Activated T-cell treated with anti-CD3 and anti-CD28 coated beads, Interleukin-2, amount 50 U/mL, for 72 hours (primary cell): ENCODE measurements at places on chromosomes 11 and 22. TPM values are rescaled to one million over a fixed set of nuclear protein-coding genes. Genes with fewer than 3 reads are reported as not detected.

DNA sequence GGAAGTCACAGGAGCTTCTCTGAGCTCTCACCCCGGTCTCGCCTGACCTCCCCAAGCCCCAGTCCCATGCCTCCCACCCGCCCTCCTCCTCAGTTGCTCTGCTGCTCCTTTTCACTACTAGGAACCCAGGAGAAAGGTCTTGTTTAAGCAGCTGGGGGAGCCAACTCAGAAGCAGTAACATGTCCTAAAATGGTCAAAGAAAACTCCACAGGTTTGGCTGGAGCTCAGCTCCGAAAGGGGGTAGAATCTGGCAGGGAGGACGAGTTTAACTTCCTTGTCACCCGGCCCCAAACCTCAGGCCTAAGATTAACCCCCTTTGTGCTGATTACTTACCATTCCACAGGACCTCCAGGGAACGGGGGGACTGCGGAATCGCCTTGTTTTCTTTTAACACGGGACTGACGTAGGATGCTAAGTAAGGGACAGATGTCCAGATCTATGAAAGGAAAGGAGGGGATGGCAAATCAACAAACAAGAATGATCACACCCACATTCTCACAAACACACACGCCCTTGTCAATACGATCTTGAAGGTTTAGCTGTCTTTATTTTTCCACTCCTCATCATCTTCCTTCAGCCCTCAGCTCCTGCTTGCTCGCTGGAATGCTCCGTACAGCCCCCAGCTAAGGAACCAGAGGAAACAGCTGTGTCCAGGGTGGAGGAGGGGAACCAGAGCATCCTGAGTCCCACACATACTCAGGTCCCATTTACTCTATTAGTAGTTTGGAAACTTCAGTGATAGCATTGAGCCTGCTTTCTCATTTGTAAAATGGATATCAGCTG lies 13.5 kb downstream of the PCSK7 start:
- no peak for DNase-seq

- no peak for DNase-seq
Observed at GRCh38 chr11:13344818-13345217, 67.2 kb downstream of the BMAL1 start.

CBX7 gene
- total RNA-seq, result 41.5 TPM

GRCh38 chr11:76221365-76221764 lies 15.1 kb upstream of the WNT11 start:
- DNase-seq, result no peak

PATE2 gene
- total RNA-seq, result not detected

DNA sequence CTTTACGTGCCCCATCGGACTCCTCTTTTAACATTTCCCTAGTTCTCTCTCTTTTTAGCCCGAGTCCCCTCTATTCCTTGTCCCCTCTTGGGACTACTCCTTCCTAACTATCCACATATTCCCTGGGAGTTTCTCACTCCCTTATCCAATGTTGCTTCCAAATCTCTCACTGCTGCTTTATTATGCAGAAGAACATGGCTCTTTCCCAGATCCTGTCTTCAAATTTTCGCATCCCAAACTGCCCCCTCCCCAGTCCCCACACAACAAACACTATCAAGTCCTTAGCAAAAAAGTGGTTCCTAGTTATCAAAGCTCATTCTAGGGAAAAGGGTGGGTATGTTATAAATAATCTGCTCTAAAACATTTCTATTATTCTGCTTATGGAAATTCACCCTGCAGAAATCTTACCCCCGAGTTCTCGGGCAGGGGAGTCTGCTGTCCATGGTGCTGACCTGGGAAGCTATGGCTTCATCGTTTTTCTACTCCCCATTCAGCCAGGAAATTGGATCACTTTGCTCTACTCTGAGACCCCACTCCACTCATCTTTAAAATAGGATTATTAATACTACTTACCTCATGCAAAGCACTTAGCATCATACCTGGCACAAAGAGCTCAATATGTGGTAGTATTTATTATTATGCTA lies 393.5 kb downstream of the BUD13 start:
- peak; percentile 7 for DNase-seq

GRCh38 chr11:120958185-120958584 lies 65.7 kb upstream of the TBCEL start:
- no peak for DNase-seq

APOBEC3C gene
- 147 TPM for total RNA-seq

DNA sequence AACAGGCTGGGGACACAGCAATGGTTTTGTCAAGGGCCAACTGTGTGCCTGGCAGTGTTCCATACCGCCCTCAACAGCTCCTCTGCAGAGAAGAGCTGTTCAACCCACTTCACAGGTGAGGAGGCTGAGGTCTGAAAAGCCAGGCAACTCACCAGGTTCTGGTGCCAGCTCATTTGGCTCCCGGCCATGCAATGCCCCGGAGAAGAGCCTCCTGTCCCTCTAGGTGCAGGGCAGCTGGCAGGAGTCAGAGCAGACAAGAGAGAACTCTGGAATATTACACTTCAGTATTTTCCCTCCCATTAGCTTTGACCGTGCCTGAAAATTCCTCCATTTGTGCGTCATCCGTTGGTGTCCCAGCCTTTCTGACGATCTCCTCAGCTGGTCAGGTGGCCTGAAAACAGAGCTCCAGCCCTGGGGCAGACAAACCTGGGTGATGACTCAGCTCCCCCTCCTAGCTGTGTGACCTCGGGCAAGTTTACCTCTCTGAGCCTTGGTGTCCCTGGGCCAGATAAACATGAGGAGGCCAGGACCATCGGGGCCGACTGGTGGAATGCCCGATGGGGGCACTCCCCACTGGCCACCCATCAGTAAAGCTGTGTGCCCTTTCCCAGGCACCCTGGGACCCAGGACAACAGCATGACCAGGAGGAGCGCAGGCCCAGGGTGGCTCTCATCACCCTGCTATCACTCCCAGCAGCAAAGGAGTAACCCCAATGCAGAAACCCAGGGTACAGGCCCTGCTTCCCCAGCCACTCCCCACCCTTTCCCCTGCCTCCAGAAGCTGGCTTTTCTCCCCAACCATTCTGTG lies 9.6 kb upstream of the C1QTNF6 start:
- DNase-seq, result no peak

GRCh38 chr22:46069521-46070214 lies 80.7 kb upstream of the PPARA start:
- peak; percentile 34 for DNase-seq

FAM111B gene
- total RNA-seq, result 7.4 TPM

KCNK4 gene
- total RNA-seq, result 0.35 TPM

MOV10L1 gene
- 0.36 TPM for total RNA-seq

TSGA10IP gene
- not detected for total RNA-seq

GRCh38 chr22:36544107-36544620 lies 15.2 kb upstream of the EIF3D start:
- no peak for DNase-seq

TREH gene
- total RNA-seq, result not detected

DNA sequence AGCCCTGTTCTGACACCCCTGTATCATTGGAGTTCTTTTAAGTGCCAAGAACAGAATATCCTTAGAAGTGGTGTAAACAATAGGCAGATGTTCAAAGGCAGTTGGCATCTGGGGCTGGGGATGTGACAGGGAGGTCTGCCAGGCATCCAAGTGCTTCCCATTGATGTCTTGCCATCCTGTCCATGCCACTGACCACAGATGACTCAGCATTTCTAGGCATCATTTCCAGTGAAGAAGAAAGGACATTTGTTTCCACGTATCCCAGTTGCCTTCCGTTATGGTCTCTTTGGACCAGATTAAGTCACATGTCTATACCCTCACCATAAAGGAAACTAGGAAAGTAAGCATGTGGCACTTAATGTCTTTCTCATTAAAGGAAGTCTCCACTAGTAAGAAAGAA lies 76.7 kb upstream of the BARX2 start:
- no peak for DNase-seq

- DNase-seq, result no peak
Observed at GRCh38 chr22:26781596-26781995, 124.2 kb downstream of the MIAT start.

CCDC89 gene
- 0.90 TPM for total RNA-seq

DNA sequence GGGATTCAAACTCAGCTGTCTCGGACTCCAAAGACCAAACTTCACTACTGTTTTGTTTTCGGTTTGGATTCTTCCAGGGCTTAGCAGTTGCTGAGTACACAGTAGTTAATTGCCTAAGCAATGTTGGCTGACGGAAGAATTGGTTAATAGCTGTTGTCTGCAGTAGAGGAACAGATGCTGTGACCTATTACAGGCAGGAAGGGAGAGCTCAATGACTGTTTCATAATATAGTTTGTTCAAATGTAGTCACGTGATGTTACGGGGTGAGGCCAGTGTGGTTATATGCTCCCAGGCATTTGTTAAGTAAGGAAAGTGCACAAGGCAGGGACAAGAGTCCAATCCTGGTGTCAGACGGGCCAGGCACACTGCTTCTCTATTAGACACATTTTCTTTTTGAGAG lies 222.6 kb upstream of the CCDC90B start:
- DNase-seq, result no peak

SLC37A2 gene
- total RNA-seq, result 1.0 TPM

ART5 gene
- total RNA-seq, result not detected

DNA sequence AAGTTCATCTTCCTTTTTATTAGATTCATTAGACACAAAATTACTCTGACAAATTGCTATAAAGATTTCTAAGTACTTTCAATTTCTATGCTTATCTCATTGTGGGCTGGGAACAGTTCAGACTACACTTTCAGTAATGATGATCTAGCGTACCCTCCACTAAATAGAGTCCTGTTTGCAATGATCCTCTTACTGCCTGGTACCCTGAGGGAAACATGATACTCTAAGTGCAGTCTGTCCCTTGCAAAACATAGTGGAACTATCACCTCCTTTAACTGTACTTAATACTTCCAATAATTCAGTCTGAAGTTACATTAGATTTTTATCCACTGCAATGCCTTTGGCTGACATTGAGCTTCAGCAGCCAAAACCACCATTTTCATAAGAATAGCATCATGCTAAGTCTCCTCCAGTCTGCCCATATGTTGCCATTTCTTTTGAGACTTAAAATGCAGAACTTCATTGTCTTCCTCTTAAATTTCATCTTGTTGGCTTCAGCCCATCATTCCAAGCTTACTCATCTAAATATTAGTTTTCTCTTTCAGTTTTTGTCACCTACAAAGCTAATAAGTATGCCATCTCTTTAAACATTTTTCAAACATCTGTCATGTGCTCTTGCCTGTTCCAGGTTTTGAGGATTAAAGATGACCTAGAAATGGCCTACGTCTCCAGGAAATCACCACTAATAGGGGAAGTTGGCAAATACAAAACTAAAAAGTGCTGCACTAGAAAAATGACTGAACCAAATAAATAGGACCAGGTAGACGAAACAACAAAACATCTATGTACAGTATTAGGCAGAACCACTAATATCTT lies 55.5 kb downstream of the PAK1 start:
- no peak for DNase-seq

DNA sequence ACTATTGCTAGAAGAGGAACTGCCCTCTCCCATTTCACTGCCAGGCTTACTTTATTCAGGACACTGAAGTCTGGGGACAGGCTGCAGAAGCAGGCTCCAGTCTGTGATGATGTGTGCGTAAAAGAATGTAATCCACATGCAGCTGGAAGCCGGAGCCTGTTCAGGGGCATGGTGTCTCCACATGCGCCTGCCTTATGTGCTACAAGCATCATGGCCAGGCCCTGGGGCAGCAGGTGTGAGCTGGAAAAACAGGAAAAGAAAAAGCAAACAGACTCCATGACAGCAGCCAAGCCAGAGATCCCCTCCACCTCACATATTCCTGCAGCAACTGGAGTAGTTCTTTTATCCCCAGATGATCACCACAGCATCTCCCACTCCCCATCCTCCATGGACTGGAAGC lies 33.4 kb downstream of the ARFGAP2 start:
- no peak for DNase-seq

- DNase-seq, result no peak
Observed at GRCh38 chr22:30573594-30574094, 821 bp downstream of the GAL3ST1 start.

TUB gene
- total RNA-seq, result 0.32 TPM

GRCh38 chr11:34859496-34859895 lies 56.7 kb downstream of the APIP start:
- DNase-seq, result no peak

AQP11 gene
- 0.22 TPM for total RNA-seq

DNA sequence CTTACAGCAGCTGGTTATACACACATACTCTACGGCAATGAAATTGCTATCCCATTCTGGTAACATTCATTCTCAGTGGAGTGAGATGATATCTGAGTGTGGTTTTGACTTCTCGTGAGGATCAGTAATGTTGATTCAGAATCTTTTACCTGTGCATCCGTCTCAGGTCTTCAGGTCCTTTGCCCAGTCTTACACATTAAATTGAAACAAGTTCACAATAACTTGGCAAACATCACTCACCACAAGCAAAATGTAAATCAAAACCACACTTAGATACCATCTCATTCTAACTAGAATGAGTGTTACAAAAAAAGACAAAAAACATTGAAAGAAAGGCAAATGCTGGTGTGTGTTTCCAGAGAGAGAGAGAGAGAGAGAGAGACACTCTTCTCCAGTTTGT lies 14.0 kb downstream of the RGL4 start:
- no peak for DNase-seq

DNA sequence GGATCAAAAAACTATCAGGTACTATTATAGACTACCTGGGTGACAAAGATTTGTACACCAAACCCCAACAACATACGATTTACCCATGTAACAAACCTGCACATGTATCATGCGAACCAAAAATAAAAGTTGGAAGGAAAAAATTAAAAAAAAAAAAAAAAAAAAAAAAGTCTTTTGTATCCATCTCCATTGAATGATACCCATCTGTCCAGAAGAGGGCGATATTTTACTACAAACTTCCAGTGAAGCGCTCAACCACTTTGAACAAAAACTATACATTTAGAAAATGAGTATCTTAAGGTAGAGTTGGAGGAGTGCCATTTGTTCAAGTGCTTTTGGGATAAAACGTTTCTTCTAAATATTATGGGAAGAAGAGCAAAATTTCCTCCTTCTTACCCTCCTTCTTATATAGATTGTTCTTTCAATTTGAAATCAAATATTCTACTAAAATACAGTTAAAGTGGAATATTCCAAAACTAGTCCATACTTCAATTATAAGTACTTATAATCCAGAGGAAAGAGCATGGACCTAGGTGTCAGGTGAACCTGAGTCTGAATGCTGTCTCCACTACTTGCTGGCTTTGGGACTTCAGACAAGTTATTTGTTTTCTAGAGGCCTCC lies 23.3 kb downstream of the ARL14EP start:
- DNase-seq, result no peak

FOLR3 gene
- total RNA-seq, result not detected

RAB36 gene
- total RNA-seq, result 0.19 TPM

GRCh38 chr11:121235057-121235456 lies 57.5 kb upstream of the SC5D start:
- no peak for DNase-seq

GRCh38 chr22:40388231-40388630 lies 17.8 kb downstream of the SGSM3 start:
- DNase-seq, result no peak

DNA sequence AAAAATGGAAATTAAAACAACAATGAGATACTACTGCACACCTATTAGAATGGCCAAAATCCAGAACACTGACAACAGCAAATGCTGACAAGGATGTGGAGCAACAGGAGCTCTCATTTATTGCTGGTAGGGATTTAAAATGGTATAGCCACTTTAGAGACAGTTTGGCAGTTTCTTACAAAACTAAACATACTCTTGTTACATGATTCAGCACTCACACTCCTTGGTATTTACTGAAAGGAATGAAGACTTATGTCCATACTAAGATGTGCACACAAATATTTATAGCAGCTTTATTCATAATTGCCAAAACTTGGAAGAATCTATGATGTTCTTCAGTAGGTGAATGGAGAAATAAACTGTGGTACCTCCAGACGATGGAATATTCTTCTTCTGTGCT lies 40.8 kb downstream of the PGM2L1 start:
- DNase-seq, result no peak

NTM gene
- not detected for total RNA-seq

GRCh38 chr22:44497218-44497904 lies 672 bp downstream of the RTL6 start:
- peak; percentile 15 for DNase-seq

ZNF214 gene
- 0.10 TPM for total RNA-seq
